Stomach (tissue), 19 donors: ENCODE measurements at places on chromosomes 4 and X. TPM values are rescaled to one million over a fixed set of nuclear protein-coding genes. Genes with fewer than 3 reads are reported as not detected.

DNA sequence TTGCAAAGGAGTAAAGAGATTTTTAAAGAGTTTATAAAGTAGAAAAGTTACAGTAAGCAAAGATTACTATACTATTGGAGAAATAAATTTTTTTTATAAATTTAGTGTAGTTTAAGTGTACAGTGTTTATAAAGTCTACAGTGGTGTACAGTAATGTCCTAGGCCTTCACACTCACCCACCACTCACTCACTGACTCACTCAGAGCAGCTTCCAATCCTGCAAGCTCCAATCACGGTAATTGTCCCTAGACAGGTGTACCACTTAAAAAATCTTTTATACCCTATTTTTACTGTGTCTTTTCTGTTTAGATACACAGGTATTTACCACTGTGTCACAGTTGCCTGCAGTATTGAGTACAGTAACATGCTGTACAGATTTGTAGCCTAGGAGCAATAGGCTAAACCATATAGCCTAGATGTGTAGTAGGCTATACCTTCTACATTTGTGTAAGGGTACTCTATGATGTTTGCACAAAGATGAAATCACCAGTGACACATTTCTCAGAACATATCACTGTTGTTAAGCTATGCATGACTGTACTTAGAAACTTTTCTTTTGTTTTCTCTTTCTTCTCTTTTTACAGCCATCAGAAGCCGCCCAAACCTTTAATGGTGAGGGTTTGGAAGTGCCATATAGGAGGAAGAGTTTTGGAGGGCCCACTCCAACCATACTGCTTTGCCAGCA, 11.8 kb upstream of the SH3RF1 start:
- no peak for DNase-seq
- H3K27ac ChIP-seq: no peak overlapping the region
- no peaks in the 10 kb centered on the region for H3K4me1 ChIP-seq
- H3K36me3 ChIP-seq: no peaks in the 10 kb centered on the region

DNA sequence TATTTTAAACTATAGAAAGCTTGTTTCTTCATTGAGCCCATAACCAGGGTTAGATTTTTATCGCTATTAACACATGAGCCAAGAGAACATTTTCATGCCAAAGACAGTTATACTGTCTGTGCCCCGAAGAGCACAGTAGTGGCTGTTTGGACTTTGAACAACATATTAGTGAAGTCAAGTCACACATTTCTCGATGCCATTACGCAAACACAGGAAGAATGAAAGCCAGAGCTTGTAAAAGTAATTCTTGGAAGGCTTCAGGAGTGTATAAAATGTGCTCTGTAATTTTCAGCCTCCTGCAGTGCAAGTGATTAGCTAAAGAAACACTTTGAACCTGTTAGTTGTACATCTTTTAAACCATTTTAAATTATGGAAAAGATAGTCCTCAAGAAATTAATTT, 590.7 kb upstream of the PITX2 start:
- no peak overlapping the region for H3K27ac ChIP-seq
- H3K36me3 ChIP-seq: no peaks in the 10 kb centered on the region
- no peak for DNase-seq
- H3K4me3 ChIP-seq: no peak overlapping the region
- no peaks in the 10 kb centered on the region for H3K27me3 ChIP-seq
- no peaks in the 10 kb centered on the region for H3K4me1 ChIP-seq

DNA sequence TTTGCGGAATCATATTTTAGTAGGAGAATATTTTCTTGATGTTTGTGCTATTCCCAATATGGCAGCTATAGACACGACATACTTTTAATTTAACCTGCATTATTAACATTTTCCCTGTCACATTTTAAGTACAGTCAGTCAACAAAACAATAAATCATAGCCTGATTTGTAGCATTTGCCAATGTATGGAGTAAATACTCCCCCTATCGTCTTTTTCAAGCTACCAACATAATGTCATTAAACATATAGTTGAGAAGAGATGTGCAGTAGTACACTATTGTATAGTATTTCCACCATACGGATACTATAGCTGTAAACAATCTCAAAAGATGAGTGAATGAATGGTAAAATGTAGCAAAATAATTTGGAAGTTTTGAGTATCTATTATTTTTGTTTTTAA, 303.7 kb upstream of the MAGEB2 start:
- DNase-seq: no peak
- H3K27me3 ChIP-seq: no peaks in the 10 kb centered on the region
- no peaks in the 10 kb centered on the region for H3K36me3 ChIP-seq
- no peak overlapping the region for H3K27ac ChIP-seq
- no peaks in the 10 kb centered on the region for H3K4me1 ChIP-seq

- H3K27ac ChIP-seq: no peak overlapping the region
- H3K4me1 ChIP-seq: no peaks in the 10 kb centered on the region
- DNase-seq: no peak
- peaks cover 5% of the 10 kb centered on the region for H3K27me3 ChIP-seq
These were observed 82.9 kb downstream of the CLCN4 start for GRCh38 chrX:10239611-10240064.

DNA sequence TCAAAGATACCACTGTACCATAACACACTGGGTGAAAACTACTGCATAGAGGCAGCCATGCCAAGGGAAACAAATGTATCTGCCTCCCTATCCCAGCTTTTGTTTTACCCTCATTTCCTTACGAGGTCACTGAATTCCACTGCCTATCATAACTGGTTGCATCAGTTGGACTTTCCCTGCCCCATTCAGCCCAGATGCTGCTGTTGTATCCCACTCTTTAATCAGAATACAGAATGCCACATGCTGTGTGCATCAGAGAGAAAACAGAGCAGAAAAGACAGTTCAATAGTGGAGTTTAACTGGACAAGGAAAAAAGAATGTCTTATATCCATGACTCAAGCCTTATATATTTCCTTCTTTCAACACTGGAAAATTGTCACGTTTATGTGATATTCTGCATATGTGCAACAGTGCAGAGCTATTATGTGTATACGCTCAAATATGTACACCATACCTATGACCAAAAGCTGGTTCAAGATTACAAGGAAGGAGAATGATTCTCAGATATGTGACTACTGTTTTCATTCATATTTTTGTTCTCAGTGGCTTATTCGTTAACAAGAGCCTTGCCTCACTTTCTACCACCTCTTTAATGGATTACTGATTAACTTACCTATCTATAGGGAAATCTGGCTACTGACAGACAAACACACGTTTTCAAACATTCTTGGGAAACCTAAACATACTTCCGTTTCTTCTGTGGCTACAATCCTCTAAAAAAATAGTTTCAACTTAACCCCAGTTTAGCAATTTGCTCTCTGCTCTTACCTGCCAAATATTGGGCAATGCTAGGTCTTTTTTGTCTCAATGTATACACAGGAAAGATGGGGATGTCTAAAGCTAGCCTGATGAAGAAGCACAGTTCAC, 378.9 kb downstream of the SMARCA1 start:
- H3K27ac ChIP-seq: no peak overlapping the region
- no peaks in the 10 kb centered on the region for H3K4me1 ChIP-seq
- no peaks in the 10 kb centered on the region for H3K27me3 ChIP-seq
- no peak for DNase-seq
- H3K4me3 ChIP-seq: no peak overlapping the region
- no peaks in the 10 kb centered on the region for H3K36me3 ChIP-seq

- H3K27ac ChIP-seq: no peak overlapping the region
- H3K4me1 ChIP-seq: no peaks in the 10 kb centered on the region
- no peak for DNase-seq
- no peak overlapping the region for H3K4me3 ChIP-seq
- no peaks in the 10 kb centered on the region for H3K36me3 ChIP-seq
These were observed 64.5 kb downstream of the TEC start for GRCh38 chr4:48205107-48205506.

DNA sequence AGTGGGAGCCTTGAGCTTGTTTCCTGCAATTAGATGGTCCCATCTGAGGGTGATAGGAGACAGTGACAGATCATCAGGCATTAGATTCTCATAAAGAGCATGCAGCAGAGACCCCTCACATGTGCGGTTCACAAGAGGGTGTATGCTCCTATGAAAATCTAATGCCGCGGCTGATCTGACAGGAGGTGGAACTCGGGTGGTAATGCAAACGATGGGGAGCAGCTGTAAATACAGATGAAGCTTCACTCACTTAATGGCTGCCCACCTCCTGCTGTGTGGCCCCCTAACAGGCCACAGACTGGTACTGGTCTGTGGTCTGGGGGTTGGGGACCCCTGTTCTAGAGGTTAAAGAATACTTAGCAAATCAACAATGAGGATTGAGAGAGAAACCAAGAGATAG, 201.5 kb upstream of the PITX2 start:
- H3K36me3 ChIP-seq: no peaks in the 10 kb centered on the region
- H3K27me3 ChIP-seq: no peaks in the 10 kb centered on the region
- DNase-seq: no peak
- H3K27ac ChIP-seq: no peak overlapping the region

DNA sequence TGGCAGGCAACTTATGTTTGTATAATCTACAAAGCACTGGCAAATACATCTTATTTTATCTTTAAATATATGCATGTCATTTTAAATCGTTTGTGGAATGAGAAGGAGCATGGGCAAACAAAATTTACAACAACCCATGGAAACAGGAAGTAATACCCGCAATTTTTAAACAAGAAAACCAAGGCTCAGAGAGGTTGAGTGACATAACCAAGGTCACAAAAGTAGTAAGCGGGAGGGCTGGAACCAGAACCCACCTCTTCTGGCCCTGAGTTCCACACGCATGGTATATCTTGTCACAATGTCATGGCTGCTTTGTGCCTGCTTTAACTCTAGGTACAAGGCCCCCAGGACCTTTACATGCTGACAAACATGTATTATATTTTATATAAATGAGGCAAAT, 52.9 kb downstream of the SLC7A11 start:
- no peak overlapping the region for H3K4me3 ChIP-seq
- H3K36me3 ChIP-seq: no peaks in the 10 kb centered on the region
- H3K4me1 ChIP-seq: no peaks in the 10 kb centered on the region
- no peak for DNase-seq

C4orf51 gene
- total RNA-seq: not detected

C4orf36 gene
- not detected for total RNA-seq
